ENCODE measurements at places on chromosomes 2 and 18. TPM values are rescaled to one million over a fixed set of nuclear protein-coding genes. Genes with fewer than 3 reads are reported as not detected.

DNA sequence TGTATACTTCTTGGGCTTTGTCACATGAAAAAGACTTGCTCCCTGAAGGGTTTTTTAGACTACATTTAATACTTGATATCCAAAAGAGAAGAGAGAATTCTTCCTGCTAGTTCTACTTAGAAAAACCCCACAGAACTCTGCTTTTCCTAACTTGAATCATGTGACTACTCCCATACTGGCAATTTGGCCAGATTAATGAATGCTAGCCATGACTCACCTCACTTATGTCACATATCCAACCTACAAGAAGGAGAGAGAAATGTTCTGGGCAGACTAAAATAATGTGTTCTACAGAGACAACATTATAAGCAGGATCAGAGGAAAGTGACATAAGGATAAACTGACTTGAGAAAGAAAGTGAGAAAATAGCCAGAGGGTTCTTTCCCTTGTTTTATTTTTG, 249.3 kb upstream of the GULP1 start:
- DNase-seq = no peak
- H3K27me3 ChIP-seq = no peaks in the 10 kb centered on the region
- no peak overlapping the region for H3K4me3 ChIP-seq
- H3K27ac ChIP-seq = no peak overlapping the region
- no peaks in the 10 kb centered on the region for H3K4me1 ChIP-seq

- no peak overlapping the region for H3K4me3 ChIP-seq
- DNase-seq = no peak
- H3K36me3 ChIP-seq = no peaks in the 10 kb centered on the region
- H3K4me1 ChIP-seq = peaks cover 4% of the 10 kb centered on the region
- H3K27ac ChIP-seq = no peak overlapping the region
- H3K27me3 ChIP-seq = peaks cover 5% of the 10 kb centered on the region
These were observed 145.8 kb downstream of the ESCO1 start for GRCh38 chr18:21454725-21455124.

- peak overlapping the region; percentile 77 for H3K4me3 ChIP-seq
- peak overlapping the region; percentile 24 for H3K27ac ChIP-seq
- no peaks in the 10 kb centered on the region for H3K27me3 ChIP-seq
- H3K36me3 ChIP-seq = no peaks in the 10 kb centered on the region
- H3K4me1 ChIP-seq = peaks cover 29% of the 10 kb centered on the region
- DNase-seq = peak; percentile 65
These were observed 891 bp upstream of the KHK start for GRCh38 chr2:27085673-27086089.

The CFC1 gene
- total RNA-seq = not detected

- no peaks in the 10 kb centered on the region for H3K36me3 ChIP-seq
- H3K27me3 ChIP-seq = no peaks in the 10 kb centered on the region
- no peak overlapping the region for H3K4me3 ChIP-seq
- no peak overlapping the region for H3K27ac ChIP-seq
- no peaks in the 10 kb centered on the region for H3K4me1 ChIP-seq
These were observed 63.4 kb downstream of the SMAD7 start for GRCh38 chr18:48887294-48887904.

DNA sequence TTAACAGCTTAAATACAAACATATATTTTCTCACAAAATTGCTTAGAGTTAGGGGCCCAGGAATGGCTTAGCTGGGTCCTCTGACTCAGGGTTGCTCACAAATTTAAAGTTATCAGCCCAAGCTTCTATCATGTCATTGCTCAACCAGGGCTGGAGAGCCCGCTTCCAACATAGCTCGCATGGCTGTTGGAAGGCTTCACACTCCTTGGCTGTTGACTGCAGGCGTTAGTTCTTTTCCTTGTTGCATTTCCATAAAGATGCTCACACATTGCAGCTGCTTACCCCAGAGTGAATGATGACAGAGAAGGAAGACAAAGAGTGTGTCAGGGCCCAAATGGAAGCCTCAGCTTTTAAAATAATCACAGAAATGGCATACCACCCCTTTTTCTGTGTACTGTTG, 62.9 kb upstream of the TFPI start:
- H3K4me1 ChIP-seq = no peaks in the 10 kb centered on the region
- no peak for DNase-seq
- H3K27ac ChIP-seq = no peak overlapping the region
- no peaks in the 10 kb centered on the region for H3K36me3 ChIP-seq
- peaks cover 1% of the 10 kb centered on the region for H3K27me3 ChIP-seq
- H3K4me3 ChIP-seq = no peak overlapping the region

DNA sequence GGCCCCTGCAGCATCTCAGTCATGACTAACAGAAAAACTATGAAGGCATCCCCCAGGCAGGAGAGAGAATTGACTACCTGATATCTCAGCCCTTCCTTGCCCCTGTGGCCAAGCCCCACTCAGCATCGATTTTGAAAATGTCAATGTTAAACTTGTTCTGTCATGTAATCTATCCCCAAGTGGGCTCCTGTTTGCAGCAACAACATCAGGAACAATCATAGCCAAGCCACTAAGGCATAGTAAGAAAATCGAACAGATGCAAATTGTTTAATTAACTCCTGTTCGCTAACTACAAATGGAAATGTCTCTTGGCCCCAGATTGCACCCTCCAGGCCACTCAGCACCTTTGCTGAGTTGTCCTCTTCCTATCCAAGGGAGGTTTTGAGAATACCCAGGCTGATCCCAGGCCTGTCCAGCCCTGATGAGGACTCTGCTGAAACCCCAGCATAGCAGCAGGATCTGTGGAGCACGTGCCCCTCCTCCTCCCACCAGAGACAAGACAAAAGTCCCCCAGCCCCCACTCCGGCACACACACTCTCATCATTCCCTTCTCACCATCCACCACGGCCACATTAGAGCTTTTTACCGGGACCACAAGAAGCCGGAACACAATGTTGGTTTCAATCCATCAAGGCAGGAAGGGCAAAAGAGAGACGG, 150.1 kb downstream of the TNS1 start:
- no peak for DNase-seq
- peaks cover 2% of the 10 kb centered on the region for H3K27me3 ChIP-seq
- H3K36me3 ChIP-seq = no peaks in the 10 kb centered on the region
- no peak overlapping the region for H3K4me3 ChIP-seq
- no peaks in the 10 kb centered on the region for H3K4me1 ChIP-seq

DNA sequence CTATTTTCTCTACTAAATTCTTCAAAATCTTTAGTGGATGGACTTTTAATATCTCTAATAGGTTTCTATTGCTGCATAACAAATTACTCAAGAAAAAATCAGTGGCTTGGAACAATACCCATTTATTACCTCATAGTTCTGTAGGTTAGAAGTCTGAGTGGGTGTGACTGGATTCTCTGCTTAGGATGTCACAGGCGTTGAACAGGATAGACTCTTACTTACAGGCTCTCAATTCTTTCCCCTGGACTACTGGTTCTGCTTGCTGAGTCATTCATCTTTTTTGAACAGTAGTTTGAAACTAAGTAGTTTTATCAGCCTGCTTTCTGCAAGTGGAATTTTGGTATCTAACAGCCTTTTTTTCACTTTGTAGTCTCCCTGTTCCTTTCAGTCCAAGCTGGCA, 265.4 kb downstream of the ZNF385B start:
- H3K27me3 ChIP-seq = no peaks in the 10 kb centered on the region
- no peak overlapping the region for H3K27ac ChIP-seq
- H3K4me1 ChIP-seq = no peaks in the 10 kb centered on the region
- no peak for DNase-seq
- H3K4me3 ChIP-seq = no peak overlapping the region
- no peaks in the 10 kb centered on the region for H3K36me3 ChIP-seq

The KLF7 gene
- 21.9 TPM for total RNA-seq

DNA sequence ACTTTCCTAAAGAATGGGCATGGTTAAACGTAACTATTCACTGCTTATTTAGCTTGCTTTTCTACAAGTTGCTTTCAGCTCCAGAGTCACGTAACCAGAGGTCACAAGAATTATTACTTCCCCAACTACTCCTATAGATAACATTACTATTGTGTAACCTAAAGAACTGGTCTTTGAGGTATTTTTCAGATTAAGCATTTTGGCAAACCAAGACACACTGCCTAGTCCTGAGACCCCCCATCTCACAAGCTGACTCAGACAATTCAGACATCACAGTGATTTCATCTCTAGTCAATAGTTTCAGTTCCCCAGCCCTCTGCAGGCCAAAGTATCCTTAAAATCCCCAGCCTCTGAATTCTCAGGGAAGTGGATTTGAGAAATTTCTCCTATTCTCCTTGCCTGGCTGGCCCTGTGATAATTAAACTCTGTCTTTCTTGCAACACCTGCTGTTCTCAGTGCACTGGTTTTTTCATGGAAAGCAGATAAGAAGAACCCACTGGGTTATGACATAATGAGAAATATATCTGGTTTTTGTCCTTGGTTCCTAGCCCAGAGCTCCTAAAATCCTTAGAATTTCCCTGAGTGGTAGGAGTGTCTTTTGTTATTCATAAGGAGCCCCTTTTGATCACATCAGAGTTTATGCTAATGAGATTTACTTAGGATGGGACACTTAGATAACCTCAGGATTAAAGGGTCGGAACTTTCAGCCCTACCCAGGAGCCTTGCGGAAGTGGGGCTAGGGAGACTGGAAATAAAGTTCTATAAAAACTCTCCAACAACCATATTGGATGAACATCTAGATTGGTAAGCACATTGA, 1310.8 kb upstream of the CHAC2 start:
- H3K4me1 ChIP-seq = no peaks in the 10 kb centered on the region
- no peaks in the 10 kb centered on the region for H3K27me3 ChIP-seq
- H3K4me3 ChIP-seq = no peak overlapping the region
- no peak overlapping the region for H3K27ac ChIP-seq
- H3K36me3 ChIP-seq = no peaks in the 10 kb centered on the region

GRCh38 chr2:220120041-220120440, 492.6 kb downstream of the SLC4A3 start:
- H3K4me1 ChIP-seq = no peaks in the 10 kb centered on the region
- H3K36me3 ChIP-seq = no peaks in the 10 kb centered on the region
- no peaks in the 10 kb centered on the region for H3K27me3 ChIP-seq
- no peak overlapping the region for H3K4me3 ChIP-seq
- no peak overlapping the region for H3K27ac ChIP-seq

DNA sequence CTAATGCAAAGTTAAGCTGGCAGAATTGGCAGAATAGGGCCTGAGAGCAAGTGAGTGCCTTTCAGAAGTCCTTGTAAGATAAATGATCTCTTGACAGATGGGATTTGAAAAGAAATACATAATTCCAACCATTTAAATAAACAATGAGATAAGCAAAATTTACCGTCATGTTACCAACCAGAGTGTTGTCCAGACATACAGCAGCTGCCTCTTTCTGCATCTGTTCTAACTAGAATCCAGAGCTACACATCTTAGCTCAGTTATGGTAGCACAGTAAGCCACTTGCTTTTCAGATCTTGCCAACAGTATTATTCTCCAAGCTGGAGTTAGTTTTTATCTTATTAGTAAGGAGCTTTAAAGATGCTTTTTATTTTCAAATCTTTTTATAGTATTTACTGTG, 179.6 kb downstream of the BARD1 start:
- no peaks in the 10 kb centered on the region for H3K4me1 ChIP-seq
- H3K4me3 ChIP-seq = no peak overlapping the region
- no peaks in the 10 kb centered on the region for H3K36me3 ChIP-seq
- H3K27me3 ChIP-seq = no peaks in the 10 kb centered on the region
- no peak overlapping the region for H3K27ac ChIP-seq
- no peak for DNase-seq

The KIF1A gene
- 4.6 TPM for total RNA-seq

DNA sequence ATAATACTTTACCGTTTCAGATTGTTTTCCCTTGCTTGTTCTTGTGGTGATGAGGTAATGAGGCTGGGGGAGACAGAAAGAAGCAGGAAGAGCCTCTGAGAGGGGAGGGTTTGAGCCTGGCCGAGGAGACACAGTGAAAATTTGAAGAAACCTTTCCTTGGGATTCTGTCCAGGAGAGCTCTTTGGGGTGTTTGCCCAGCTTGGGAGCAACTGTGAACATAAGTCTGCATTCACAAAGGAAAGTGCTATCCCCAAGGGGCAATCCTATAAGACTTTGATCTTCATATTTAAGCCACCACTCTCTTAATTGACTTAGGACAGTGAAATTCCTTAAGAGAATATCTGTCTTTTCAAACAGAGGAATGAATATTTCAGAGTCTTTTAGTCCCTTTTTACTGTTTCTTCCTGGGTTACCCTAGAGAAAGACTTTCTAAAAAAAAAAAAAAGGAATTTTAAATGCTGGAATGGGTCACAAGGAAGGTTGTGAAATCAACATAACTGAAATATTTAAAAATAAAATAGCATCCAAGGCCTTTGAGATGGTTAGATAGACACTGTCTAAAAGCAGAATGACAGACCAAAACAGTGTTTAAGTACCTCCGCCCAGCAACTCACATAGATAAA, 52.5 kb upstream of the STAM2 start:
- H3K36me3 ChIP-seq = no peaks in the 10 kb centered on the region
- DNase-seq = no peak
- no peak overlapping the region for H3K27ac ChIP-seq

The VIL1 gene
- not detected for total RNA-seq

GRCh38 chr18:59219672-59220163, at the start of gene GRP:
Gene GRP, plus strand, starts transcription at chr18:59220158. Its CDS starts 108 bp downstream, at chr18:59220266.
- H3K27ac ChIP-seq = no peak within 1 kb of the TSS
- no peak within 1 kb of the TSS for H3K4me3 ChIP-seq
- H3K4me1 ChIP-seq = peaks cover 11% of the 10 kb centered on the region
- no peak for DNase-seq
- H3K36me3 ChIP-seq = no peaks in the 10 kb centered on the region

GRCh38 chr18:51398104-51398503, 200.6 kb upstream of the MEX3C start:
- H3K36me3 ChIP-seq = no peaks in the 10 kb centered on the region
- no peak for DNase-seq
- H3K27me3 ChIP-seq = peaks cover 2% of the 10 kb centered on the region
- H3K4me1 ChIP-seq = no peaks in the 10 kb centered on the region
- no peak overlapping the region for H3K4me3 ChIP-seq

The TNFAIP6 gene
- total RNA-seq = not detected

DNA sequence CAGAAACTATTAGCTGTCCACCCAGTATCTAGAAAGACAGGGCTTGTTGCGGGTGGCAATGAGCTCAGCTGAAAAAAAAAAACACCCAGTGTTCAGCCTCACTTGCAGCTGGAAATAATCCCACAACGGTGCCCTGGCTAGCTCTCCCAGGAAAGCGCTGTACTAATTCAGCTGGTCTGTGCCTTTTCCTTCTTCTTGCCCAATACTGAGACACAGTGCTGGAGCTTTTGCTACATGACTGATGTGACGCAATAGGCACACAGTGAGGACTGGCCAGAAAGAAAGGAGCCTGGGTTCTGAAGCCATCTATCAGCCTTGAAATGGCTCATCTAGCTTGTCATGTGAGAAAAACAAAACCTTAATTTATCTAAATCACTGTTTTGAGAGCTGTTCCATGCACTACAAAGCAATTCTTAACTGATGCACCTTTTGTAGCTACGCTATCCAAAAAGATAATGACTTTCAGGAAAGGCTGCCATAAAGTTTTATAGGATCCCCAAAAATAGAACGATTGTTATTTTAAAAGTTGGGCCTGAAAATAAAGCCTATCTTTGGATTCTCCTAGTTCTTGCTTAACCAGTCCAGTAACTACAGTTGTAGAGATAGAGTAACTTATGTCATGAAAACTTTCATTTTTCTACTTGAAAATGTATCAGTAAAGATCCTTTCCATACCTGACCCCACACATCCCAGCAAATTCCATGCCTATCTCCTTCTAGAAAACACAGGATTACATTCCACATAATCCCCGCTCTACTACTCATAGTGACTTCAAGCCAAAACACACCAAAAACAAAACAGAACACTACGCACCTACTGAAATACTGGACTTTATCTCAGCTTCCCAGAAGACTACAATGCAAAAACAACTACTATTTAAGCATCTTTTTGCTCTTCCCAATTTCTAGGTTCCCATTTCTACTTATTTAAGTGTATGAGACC, 15.9 kb downstream of the KIDINS220 start:
- H3K27me3 ChIP-seq = no peaks in the 10 kb centered on the region
- H3K4me3 ChIP-seq = no peak overlapping the region
- H3K36me3 ChIP-seq = peaks cover 12% of the 10 kb centered on the region
- H3K4me1 ChIP-seq = no peaks in the 10 kb centered on the region
- no peak for DNase-seq
